Left cardiac atrium (tissue), 4 donors: ENCODE measurements at places on chromosomes 5 and 9.

GRCh38 chr9:134301387-134302129 is 24.7 kb upstream of the RXRA start:
- peak; percentile 5 for DNase-seq

GRCh38 chr9:132411091-132411508 is 1.1 kb downstream of the CFAP77 start:
- DNase-seq, result peak; percentile 40

DNA sequence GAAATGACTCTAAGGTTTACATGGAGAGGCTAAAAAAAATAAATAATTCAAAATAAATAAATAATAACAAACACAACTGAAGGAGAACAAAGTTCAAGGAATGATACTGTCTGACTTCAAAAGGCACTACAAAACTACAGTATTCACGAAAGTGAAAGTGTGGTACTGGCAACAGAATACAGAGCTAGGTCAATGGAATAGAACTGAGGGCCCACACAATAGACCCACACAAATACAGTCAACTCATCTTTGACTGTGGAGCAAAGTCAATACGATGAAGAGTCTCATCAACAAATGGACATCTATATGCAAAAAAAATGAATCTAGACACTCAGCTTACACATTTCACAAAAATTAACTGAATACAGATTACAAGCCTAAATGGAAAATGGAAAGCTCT is 75.3 kb downstream of the FBXW11 start:
- no peak for DNase-seq

DNA sequence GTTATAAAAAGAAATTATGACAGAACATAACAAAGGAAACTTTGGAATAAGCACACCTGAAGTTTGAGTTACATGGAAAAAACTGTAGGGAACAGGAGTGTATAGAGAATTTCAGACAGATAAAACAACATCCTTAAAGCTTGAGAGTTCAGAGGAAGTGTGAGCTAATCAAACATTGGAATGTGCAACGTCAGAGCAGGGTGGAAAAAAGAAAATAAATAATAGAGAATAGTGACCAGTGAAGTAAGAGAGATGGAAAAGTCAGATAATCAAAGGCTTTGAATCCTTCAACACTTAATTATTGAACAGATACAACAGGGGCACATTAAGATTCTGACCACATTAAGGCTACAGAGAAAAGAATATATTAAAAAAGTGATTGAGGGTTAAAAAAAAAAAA is 128.5 kb upstream of the CDH10 start:
- no peak for DNase-seq

GRCh38 chr9:75369989-75370388 is 281.7 kb downstream of the OSTF1 start:
- no peak for DNase-seq

DNA sequence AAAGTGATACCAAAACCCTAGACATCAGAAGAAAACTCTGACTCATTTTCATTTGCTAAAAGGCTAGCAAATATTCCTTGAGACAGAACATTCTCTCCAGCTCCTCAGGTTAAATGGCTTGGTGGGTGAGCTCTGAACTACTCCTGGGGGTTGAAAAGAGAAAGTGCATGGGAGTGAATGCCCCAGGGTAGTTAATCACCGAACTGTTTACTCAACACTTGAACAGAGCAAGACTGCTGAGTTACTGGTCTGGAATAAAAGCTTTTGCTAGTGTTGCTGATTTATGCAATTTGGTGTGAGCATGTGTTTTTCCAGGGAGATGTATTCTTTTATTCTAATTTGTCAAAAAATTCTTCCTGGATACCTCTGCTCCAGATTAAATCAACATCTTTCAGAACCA is 88.3 kb upstream of the PRDM9 start:
- DNase-seq, result no peak

- DNase-seq, result no peak
Observed at GRCh38 chr5:31561946-31562345, 29.8 kb downstream of the C5orf22 start.

DNA sequence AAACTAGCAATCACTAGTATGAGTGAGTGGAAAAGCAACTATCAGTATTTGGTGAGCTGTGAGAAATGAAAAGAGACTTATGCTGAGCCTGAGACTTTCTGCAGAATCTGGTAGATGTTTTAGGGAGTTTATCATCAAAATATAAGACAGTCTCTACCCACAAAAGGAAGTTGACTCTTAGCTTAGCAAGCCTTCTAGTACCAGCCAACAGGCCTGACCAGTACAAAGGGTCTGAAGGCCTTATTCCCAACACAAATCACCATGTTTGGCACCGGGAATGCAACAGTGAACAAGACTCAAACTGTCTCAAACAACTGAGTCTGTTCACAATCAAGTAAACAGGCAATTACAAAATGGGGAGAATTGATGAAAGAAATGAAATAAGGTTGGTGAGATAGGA is 244.4 kb downstream of the CWC27 start:
- DNase-seq, result no peak

- DNase-seq, result no peak
Observed at GRCh38 chr9:117407436-117408022, 7.3 kb downstream of the ASTN2 start.

- DNase-seq, result no peak
Observed at GRCh38 chr9:137772281-137772873, 105.2 kb upstream of the CACNA1B start.
